ENCODE measurements at places on chromosomes 11 and 22. TPM values are rescaled to one million over a fixed set of nuclear protein-coding genes. Genes with fewer than 3 reads are reported as not detected.

DNA sequence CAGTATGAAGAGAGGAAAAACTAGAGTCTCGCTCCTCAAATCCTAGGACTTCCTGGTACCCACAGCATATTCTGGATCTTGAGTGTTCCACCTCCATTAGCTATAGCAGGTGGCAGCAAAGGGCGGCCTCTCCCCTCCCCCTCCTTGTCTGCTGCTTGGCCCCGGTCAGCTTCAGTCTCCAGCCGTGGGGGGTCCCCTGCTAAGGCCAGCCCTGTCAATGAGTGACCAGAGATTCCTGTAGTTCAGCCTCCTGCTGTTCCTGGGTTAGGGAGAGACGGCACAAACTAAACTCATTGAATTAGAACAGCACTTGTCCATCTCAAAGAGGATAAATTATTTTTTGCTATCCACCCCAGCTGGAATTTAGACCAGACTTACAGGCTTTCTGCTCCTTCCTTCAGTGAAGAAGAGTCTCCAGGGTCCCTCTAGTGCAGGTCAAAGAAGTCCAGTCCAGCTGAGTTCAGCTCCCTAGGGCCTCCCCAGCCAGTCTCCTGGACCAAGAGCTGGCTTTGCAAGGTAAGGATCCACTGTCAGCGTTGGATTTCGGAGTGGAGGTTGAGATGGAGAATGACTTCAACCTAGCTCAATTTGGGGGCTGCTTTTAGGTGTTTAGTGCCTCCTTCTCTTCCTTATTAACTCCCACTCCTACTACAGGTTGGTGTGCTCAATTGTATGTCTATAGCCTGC, 1.1 kb upstream of the PHLDB1 start:
- DNase-seq = no peak

DNA sequence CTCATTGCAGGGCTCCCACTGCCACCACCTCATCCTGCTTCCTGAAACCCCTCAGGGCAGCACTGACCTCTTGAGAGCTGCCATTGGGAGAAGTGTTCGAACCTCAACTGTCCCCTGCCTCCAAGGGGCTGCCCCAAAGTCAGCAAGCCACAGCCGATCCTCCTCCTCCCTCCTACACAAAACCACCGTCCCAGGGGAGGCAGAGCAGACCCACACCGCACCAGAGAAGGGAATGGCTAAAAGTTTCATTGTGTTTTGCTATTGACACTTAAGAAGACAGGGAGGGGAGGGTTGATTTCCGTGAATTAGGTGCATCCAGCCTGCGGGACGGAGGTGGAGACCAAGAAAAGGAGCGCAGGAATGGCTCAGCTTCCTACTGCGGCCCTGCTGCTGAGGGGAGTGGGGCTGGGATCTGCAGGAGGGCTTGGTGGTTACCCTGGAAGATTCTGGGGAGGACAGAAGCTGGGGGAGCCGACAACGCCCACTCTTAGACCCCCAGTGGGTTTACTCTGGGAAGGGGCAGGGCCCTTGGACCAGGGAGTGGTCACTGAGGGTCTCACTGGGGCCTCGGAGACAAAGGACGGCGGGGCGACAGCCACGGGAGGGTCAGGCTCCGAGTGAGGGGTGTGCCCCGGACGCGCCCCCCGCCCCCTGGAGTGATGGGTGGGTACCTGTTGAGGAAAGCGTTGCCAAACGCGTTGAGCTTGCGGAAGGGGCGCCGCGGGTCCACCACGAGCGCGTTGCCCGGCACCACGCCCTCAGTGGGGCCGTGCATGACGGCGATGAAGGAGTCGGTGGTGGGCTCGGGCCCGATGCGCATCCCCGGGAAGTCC, 815 bp downstream of the EHD1 start:
- DNase-seq = no peak

DNA sequence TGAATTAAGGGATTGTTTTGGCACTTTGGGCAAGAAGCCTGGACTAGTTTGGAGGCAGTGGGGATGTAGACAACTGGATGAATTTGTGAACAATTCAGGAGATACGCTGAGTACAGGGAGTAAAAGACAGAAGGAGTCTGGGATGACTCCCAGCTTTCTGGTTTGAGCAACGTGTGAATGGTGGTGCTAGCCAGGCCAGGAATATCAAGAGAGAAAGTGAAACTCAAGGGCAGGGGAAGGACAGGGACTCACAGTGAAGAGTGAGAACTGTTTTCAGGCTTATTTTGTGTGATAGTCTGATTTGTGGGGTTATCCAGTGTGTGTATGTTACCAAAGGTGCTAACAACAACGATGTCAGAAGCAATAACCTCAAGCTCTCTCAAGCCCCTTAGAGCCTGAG, 15.9 kb downstream of the CHRM1 start:
- DNase-seq = no peak

GRCh38 chr22:36433318-36434231, 45.8 kb upstream of the MYH9 start:
- no peak for DNase-seq

MRGPRX4 gene
- not detected for total RNA-seq

DNA sequence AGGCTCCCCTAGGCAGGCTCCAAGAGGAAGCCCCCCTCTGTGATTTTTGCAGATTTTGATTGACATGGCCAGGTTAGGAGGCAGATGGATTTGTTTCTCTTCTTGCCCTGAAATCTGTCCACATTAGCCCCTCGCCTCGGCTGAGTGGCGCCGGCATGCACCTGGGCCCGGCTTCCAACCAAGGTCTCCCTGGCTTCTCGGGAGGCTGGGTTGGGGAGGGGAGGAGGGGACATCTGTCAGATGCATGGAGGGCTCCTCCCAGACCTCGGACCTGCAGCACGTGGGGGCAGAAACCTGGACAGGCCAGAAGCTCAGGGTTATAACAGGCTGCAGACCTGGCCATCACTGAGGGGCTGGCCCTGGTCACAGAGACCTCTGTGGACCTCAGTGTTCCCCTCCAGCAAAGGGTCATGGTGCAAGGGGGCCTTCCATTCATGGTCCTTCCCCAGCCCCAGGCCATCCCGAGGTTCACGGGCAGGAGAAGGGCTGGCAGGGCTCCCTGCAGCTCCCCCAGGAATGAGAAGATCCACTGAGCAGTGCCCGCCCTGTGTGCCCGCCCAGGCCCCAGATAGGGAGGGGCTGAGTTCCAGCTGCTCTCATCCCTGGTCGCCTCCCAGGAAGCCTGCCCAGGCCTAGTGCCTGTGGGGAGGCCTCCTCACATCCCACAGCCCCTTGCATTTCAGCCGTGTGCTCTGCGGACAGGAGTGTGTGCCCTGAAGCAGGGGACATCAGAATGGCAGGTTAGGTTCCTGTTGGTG, 747.8 kb downstream of the BRD1 start:
- DNase-seq = no peak

ADM2 gene
- 9.2 TPM for total RNA-seq

DNA sequence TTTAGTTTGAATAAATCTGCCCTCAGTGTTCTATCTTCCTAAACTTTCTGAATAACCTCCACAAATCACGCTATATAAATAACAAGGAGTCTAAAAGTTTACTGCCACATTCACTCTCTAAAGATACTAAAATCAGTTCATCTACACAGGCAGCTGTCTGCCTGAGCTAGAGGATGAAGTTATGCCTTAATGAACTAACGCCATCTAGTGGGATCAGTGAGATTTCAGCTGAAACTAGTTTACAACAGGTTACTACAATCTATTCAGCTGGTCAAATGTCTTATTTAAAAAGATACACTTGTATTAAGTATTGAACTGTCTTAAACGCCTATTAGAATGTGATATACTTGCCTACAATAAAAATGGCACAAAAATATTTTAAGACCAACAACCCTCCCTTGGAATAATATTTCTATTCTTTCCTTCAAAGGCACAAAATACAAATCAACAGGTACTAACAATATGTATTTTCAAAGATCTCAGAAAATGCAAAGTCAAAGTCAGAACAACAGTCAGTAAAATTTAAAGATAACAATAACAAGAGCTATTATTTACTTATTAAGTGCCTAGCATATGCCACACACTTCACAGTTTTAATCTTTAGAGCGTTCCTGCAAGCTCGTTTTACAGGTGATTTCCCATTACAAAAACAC, 84.1 kb downstream of the LARGE2 start:
- DNase-seq = peak; percentile 53

GRCh38 chr11:11657218-11657955, 35.6 kb upstream of the GALNT18 start:
- DNase-seq = no peak

TRIM22 gene
- 1.4 TPM for total RNA-seq

DNA sequence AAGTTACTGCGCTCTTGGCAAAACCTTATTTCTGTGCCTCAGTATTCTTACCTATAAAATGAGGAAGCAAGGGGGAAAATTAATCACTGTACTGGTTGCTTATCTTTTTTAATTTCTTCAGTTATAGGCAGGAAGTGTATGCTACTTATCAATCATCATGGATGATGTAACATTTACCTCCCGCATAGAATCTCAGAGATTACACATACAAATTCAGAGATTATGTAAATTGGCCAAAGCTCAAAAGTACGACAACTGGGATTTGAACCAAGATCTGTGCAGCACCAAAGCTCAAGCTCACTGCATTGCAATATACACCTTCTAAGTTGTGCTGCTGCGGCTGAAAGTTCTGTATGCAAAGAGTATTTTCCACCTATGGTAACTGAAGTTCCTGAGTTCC, 83.0 kb downstream of the PDHX start:
- DNase-seq = no peak

JAML gene
- not detected for total RNA-seq

ASRGL1 gene
- total RNA-seq = 2.9 TPM

Measured in NCI-H460 (cell line).